Activated CD4-positive, alpha-beta T cell treated with anti-CD3 and anti-CD28 coated beads, Interleukin-2, amount 50 U/mL, for 24 hours (primary cell): ENCODE measurements at places on chromosomes 4 and X.

GRCh38 chrX:38803588-38804431 lies 2.6 kb downstream of the MID1IP1 start:
- DNase-seq: peak; percentile 33

DNA sequence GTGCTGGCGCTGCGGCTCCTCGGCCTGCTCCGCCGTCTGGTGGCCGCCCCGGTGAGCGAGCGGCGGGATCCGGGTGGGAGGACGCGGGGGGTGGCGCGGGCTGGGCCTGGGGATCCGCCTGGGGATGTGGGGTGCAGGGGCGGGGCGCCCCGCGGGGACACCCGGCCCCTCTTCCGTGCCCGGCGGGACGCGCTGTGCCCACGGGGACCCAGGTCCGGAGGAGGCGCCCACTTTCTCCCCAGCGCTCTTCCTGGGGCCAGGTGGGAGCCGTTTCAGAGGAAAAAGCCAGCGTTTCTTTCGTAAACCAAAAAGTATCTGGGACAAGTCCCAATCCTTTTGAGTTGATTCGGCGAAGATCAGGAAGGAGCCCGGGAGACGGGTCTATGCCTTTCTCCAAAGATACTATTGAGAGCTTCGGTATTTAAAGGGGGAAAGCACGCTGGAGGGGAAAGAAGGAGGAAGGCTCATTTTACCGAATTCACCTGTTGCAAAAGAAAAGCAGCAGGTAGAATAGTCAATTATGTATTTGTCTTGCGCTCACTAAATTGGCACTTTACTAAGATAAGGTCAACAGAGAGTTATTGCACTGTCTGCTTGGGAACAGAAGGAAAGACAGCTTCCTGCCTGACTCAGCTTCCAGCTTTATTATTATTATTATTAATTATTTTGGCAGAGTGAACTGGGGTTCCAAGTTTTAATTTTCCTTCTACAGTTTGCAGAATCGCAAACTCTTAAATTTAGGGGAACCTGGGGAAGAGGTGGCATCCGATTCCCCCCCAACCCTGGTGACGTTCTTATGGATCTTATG lies 81.5 kb upstream of the CD99 start:
- no peak for DNase-seq

DNA sequence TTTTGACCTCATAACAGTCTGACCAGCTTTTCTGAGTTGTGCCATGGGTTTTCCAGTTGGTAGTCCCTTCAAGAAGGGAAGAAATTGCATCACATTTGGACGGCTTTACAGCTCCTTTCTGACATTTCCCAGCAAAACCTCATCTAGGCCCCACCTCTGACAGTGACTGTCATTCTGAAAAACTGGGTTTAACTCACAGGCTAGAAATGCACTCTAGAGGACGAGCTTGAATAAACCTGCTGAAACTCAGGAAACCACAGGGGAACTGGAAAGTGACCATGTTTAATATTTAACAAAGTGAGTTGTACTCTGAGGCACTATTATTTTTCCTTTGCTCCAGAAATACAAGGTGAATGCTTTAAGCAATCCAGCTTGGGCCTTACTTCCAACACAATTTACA lies 434.3 kb upstream of the RASGEF1B start:
- no peak for DNase-seq

GRCh38 chrX:123834116-123834515 lies 25.7 kb upstream of the XIAP start:
- no peak for DNase-seq

DNA sequence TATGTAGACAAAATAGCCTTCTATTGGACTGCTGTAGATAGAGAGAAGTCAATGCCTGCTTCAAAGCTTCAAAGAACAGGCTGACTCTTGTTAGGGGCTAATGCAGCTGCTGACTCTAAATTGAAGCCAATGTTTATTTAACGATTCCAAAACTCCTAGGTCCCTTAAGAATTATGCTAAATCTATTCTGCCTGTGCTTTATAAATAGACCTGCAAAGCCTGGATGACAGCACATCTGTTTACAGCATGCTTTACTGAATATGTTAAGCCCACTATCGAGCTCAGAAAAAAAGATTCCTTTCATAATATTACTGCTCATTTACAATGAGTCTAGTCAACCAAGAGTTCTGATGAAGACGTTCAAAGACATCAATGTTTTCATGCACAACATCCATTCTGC lies 54.8 kb upstream of the RBMXL3 start:
- DNase-seq: no peak

- DNase-seq: peak; percentile 52
Measured at GRCh38 chr4:663438-664428, 10.3 kb downstream of the ATP5ME start.

GRCh38 chr4:27000820-27001219 lies 140.2 kb downstream of the STIM2 start:
- DNase-seq: no peak

DNA sequence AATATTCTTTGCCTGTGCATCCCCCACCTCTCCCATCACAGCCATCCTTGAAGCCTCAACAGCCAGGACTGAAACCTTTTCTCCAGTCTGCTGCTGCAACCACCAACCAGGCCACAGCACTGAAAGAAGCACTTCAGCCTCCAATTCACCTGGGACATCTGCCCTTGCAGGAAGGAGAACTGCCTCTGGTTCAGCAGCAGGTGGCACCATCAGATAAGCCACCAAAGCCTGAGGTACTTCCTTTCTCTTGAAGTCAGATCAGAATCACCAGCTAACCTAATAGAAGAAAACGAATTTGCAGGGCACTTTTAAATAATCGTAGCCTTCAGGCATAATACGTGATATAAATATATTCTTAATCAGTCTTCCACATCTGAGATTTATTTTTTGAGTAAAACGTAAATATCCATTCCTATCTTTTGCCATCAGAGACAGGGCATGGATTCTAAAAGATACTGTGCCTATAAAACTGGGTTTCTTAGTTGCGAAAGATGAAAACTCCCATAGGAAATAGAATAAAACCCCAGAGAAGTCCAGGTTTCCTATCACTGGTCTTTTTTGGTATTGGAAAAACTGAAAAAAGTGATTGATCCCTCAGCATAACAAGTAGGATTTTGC lies 9.5 kb downstream of the AMBN start:
- DNase-seq: peak; percentile 18

GRCh38 chr4:17398035-17398434 lies 113.9 kb downstream of the QDPR start:
- no peak for DNase-seq

DNA sequence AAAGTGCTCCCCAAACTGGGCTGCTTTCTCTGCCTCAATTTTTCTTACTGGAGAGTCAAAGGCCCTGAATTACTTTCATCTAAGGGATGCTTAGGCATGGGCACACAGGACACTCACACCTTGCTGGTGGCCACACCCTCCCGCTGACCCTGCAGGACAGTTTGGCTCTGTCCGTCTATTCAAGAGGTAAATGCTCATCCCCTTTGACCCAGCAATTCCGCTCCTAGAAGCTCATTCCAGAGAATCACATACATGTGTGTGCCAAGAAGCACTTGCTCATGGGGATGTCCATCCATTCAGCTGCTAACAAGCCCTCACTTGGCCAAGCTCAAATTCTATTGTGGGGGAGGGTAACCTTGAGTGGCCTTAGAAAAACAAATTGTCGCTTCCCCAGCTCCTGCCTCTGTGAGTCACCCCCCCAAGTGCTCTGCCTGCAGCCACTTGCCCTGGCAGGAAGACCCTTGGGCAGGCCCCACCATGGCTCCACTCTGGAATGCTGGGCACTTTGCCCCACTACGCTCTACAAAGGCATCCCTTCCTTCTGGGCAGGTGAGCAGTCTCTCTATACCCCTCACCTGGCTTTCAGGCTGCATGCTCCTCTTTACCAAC lies 54.5 kb downstream of the HTRA3 start:
- DNase-seq: no peak
